IPS-NIHi11 (cell line): ENCODE measurements at places on chromosomes 6 and 20.

DNA sequence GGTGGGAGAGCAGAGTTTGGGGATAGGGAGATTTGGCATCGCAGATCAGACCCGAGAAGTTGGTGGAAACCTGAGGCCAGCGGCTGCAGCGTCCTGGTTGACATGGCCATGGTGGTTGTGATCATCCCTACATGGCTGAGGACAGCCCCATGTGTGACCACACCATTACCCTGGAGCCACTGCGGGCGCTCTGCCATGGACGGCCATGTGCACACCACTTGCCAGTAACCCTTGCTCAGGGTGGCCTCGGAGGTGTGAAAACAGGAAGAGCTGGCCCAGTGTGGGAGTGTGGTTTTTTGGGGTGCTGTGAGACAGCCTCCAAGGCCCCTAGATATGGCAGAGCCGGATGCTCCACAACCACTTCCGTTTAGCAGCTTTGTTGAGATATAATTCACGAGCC lies 64.4 kb downstream of the TMEM242 start:
- no peak for DNase-seq

GRCh38 chr20:25226433-25227316 lies 21.2 kb upstream of the PYGB start:
- DNase-seq: no peak

DNA sequence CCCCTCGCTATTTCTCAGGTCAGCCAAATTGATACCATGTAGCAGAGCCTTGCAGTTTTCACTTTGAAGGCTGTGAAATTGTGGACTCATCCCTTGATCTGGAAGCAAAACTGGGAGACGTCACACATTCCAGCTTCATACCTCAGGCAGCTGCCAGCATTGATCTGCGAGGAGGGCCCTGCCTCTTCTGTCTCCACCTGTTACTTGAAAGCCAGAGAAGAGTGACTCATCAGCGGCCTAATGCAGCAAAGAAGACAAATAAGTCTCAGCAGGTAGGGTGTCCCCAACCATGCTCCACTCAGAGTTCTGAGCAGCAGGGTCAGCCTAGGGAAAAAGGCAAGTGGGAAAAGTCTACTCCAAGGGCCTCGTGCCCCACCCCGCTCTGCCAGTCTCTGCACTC lies 69.4 kb upstream of the BMP2 start:
- peak; percentile 27 for DNase-seq

GRCh38 chr6:162581988-162582780 lies 145.4 kb downstream of the PRKN start:
- DNase-seq: no peak

DNA sequence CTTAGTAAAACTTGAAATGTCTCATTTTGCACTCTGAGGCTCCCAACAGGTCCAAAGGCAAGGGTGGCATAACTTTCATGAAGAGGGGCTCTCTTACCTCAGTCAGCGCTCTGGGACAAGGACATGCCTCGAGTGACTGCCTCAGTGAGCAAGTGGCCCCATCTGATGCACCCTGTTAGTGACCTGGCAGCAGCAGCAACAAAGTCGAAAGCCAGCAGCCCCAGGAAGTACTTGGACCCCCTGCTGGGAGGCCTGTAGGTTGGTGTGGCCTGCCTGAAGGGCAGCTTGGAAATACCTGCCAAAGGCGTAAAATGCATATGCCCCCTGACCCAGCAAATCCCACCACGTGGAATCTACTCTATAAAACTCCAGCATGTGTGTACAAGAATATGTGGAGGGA lies 13.2 kb downstream of the MAP1LC3A start:
- DNase-seq: no peak

GRCh38 chr20:1628621-1629020 lies 8.8 kb upstream of the SIRPB1 start:
- no peak for DNase-seq

DNA sequence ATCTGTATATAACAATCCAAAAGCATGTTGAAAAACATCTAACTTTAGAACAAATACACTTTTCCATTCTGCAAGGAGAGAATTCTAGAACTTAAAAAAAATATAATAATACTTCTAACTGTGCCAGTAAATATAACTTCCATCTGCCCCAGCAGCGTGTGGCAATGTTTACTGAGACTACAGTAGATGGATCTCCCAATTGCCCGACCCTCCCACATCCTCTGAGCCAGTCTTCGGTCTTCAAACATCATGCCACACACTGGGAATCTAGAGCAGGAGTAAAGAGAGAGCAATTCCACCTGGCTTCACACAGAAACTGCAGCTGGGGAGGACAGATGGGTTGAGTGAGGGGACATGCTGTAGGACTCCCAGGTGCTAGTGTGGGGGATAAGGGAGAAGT lies 121.3 kb upstream of the NHSL1 start:
- no peak for DNase-seq

- peak; percentile 97 for DNase-seq
Observed at GRCh38 chr20:32031007-32031958, 20.8 kb upstream of the HCK start.

- DNase-seq: no peak
Observed at GRCh38 chr6:43733471-43734293, 36.3 kb upstream of the VEGFA start.

DNA sequence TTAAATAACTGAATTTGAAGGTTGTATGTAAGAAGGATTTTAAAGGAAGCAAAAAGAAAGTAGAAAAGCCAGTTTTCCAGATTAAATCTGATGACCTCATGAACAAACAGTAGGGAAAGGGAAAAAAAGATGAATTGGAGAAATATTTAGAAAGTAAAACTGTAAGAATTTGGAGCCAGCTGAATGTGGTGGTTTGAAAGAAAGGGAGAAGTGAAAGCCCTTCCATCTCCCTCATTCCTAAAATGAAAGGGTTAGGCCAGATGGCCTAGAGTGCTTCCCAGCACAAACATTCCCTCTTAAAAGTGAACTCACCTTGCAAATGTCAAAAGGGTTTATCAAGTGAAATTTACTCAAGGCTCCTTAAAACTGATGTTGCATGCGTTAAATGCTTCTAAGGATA lies 139.3 kb upstream of the COL21A1 start:
- DNase-seq: no peak

DNA sequence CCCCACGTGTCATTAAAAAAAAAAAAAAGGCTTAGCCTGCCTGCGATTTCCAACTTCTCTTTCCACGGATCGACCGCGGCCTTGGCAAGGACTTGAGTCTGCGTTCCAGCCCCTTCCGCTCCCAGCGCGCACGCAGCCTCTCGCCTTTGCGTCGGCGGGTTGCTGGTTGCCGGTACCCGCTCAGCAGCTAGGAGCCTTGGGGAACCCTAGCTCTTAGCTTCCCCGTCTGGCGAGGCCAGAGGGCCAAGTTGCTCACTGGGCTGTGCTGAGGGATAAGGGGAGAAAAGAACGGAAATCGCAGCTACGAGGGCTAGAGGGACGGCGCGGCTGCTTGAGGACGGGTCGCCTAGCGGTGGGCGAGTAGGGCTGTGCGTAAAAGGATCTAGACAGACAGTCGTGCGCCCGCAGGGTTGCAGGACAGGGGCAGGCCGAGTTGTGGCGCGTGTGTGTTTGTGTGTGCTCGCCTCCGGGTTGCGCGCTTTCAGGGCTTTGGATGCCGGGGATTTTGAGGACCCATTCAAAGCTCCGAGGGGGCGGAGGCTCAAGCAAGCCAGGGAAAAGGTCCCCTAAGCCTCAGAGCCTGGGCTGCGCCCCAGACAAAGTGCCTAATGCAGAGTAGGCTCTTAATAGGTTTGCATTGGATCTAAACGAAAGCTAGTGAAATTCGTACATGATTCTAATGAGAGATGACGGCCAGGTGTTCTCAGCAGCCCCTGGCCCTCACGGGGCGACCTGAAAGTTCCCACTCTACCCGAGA lies 40.5 kb upstream of the OSTM1 start:
- DNase-seq: peak; percentile 64

- DNase-seq: no peak
Observed at GRCh38 chr20:1887321-1887720, 7.9 kb upstream of the SIRPA start.

GRCh38 chr20:3731944-3732326 lies 550 bp upstream of the HSPA12B start:
- peak; percentile 45 for DNase-seq

- no peak for DNase-seq
Observed at GRCh38 chr6:164795056-164795815, 514.2 kb downstream of the C6orf118 start.

DNA sequence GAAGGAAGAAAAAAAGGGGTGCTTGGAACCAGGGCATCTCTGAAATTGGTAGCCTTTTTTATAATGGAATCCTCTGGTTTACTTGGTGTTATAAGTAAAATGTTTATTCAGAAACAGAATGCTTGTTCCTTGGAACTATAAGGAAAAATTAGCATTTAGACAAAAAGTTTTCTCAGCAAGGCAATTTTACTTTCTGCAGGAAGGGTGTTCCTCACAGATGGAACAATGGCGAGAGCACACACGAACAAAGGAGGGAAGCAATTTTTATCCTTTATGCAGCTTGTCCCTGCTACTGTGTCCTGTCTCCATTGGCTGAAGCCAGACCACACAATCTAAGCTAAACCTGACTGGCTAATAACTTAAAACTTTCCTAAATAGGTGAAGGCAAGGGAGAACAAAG lies 22.7 kb upstream of the FANCE start:
- DNase-seq: no peak

- DNase-seq: no peak
Observed at GRCh38 chr6:149445573-149445972, 39.2 kb downstream of the ZC3H12D start.

DNA sequence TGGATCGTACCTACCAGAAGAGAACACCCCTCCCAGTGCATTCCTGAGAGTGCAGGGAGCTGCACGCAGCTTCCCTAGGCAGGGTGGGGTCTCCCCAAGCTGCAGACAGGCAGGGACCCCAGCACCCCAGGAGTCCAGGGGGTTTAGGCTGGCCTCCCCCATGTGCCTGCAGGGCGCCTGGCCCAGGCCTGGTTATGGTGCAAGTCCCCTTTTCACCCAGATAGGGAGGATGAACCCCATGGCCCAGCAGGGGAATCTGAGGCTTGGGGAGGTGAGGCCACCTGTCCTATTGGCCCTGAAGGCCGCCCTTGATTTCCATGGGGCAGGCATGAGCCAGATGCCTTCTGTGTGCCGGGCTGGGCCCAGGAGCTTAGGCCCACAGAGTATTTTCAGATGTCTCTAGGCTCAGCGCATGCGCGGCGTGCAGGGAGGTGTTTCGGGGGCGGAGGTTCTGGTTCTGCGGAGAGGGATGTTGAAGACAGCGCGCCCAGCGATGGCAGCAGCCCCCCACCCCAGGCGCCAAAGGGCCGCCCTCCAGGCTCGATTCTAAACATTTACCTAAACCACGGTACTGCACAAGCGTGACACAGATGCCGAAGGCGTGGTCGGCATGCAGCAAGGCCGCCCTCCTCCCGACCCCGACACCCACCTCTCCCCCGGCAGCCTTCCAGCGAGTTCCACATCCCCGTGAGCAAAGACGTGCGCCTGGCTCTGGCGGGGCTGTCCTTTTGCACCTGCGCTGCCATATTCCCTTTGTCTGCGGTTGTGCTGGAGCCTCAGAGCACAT lies 29.4 kb downstream of the COL20A1 start:
- DNase-seq: no peak

GRCh38 chr20:10179574-10180298 lies 38.9 kb upstream of the SNAP25 start:
- peak; percentile 36 for DNase-seq

DNA sequence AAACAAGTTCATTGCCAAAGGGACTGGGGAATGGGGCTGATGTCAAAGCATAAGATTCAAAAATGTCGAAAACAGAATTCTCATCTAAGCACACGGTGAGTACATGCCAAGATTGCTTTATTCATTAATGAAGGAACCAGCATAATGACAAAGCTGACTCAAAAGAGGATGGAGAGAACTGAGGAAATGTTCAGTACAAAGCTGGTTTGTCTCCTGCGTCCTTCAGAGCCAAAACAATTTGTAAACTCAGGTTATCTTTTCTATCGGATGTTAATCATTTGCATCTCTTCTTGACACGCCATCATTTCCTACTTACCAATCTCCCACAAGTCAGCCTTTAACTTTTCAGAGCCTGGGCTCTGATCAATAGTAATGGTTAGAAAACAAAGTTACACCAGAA lies 195.6 kb upstream of the PMEPA1 start:
- DNase-seq: no peak

DNA sequence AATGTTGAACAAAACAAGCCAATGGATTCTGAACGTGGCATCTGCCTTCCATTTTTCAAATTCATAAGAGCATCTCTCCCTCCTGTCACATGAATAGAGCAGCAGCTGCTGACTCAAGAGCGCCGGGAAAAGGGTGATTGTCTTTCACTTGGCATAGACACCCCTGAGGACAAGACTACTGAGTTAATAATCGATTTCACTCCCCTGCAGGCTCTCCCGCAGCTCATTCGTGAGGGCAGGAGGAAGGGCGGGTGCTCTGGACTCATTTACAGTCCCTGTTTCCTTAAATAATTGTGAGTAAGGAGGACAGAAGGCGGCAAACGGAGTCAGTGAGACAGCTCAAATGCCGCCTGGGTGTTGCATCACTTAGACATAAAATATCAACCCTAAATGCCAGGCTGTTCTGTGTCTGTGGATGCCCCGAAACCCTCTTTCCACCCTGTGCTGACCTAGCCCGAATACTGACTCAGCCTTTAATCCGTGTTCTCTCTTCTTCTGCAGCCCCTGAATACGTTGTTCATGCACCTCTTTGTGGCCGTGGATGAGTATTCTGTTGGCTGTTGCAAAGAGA lies 21.6 kb downstream of the CFAP61 start:
- no peak for DNase-seq

DNA sequence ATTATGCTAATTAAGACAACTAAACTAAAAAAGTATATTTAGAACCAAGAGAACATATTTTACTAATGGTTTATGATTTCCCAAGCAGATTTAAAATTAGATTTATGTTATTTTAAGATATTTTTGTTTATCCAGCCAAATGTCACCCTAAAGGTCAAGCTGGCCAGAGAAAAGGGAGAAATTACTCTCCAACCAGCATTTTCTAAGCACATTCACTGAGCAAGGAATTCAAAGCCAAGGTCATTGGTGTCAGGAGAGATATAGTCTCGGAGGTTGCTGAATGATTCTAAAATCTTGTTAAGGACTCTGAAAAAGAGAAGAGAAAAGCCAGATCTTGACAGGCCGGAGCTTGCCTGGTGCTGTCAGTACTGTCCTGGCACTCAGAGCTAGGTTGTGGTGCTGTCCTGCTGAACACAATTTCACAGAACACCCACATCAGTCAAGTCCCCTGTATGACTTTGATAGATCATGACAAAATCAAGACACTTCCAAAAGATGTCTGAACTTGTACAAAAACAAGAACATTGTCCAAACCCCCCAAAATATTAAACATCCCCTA lies 222.3 kb upstream of the SMLR1 start:
- DNase-seq: no peak

DNA sequence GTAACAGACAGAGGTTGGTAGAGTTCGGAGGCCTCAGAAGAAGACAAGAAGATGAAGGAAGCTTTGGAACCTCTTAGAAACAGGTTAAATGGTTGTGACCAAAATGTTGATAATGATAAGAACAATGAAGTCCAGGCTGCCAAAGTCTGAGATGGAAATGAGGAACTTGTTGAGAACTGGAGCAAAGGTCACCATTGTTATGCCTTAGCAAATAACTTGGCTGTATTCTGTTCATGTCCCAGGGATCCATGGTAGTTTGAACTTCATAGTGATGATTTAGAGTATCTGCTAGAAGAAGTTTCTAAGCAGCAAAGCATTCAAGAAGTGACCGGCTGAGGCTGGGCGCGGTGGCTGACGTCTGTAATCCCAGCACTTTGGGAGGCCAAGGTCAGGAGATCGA lies 11.1 kb upstream of the LSM14B start:
- no peak for DNase-seq
